Thoracic aorta endothelial cell (primary cell): ENCODE measurements at places on chromosomes 11 and 22. TPM values are rescaled to one million over a fixed set of nuclear protein-coding genes. Genes with fewer than 3 reads are reported as not detected.

Gene THY1
- 0.65 and 0.80 TPM in 2 replicates for total RNA-seq

Gene BIK
- 0.27 and 0.86 TPM in 2 replicates for total RNA-seq

Gene DBX1
- total RNA-seq = not detected in 2 replicates

Gene FCHSD2
- 30.3 and 32.5 TPM in 2 replicates for total RNA-seq

Gene ENDOD1
- 27.5 and 34.5 TPM in 2 replicates for total RNA-seq

Gene USH1C
- total RNA-seq = not detected in 2 replicates

Gene C1QTNF5
- total RNA-seq = 43.1 and 51.7 TPM in 2 replicates
